ENCODE measurements at places on chromosomes 16 and 17.

- no peak for DNase-seq
Observed at GRCh38 chr17:65756760-65757159, 195.3 kb upstream of the AXIN2 start.

DNA sequence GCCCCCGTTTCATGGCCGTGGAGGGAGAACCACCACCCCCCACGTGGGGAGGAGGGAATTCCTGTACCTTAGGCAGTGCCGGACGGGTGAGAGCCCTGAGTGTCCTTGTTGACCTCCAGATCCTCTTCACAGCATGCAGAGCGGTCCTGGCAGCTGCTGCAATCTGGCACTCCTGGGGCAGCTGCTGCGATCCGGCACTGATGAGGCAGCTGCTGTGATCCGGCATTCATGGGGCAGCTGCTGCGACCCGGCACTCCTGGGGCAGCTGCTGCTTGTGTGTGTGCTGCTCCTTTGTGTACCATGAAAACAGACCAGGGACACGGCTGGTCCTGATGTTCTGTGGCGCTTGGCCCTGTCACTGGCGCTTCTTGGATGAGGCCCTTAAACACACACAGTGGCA is 12.8 kb downstream of the ZNF778 start:
- DNase-seq = no peak

DNA sequence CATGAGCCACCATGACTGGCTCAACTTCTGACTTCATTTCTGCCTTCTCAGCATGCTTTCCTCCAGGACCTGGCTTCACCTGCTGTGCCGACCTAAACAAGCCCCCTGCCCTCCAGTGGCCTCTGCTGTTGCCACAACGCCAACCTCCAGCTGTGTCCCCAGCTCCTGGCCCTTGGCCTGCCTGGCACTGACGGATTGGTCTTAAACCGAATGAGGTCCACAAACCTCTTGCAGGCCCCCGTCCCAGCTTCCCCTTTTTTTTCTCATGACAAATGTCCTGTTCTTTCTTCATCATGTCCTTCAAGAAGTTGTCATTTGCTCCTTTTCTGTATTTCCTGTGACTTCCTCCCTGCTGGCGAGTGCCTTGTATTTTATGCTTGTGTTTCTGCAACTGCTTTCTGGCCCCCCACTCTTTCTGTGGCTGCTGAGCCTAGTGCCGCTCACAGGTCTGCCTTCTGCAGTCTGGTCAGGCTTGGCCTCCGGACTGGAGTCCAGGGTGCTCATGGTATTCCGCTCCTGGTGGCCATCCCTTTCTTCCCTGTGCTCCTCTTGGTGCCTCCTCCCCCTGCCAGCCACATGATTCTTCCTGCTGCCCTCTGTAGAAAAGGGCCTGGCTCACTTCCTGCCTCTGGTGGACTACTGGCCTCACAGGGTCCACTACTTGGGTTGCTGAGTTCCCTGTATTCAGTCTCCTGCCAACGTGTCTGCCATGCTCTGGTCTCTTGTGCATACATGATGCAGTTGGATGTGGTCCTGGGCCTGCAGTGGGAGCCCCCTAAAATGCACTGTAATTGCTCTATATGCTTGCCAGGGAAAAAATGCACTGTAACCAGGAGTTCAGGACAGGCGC is 2.9 kb downstream of the ATP6V0C start:
- DNase-seq = no peak

GRCh38 chr16:88378836-88379693 is 3.7 kb upstream of the ZNF469 start:
- DNase-seq = no peak

GRCh38 chr17:79046197-79046915 is 22.4 kb downstream of the C1QTNF1 start:
- no peak for DNase-seq

- DNase-seq = peak; percentile 99
Observed at GRCh38 chr16:85395207-85395912, 217.8 kb upstream of the GSE1 start.

- DNase-seq = no peak
Observed at GRCh38 chr16:23391381-23392222, 61.4 kb downstream of the COG7 start.

DNA sequence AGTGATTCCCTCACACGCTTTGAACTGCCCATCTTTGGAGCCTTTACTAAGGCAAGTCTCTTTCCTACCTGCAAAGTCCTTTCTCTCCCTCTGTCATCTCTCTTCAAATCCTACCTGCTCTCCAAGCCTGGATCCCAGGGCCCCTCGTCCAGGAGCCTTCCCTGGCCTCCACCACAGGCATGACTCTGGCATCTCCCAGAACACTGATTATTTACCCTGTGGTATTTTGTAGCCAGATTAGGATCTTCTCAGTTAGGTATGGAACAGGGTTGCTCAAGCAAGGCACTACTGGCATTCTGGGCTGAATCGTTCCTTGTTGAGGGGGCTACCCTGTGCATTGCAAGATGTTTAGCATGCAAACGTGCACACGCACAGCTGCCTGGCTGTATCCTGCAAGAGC is 31.9 kb upstream of the POLR3E start:
- no peak for DNase-seq

GRCh38 chr16:667780-668518 is at the start of gene RHOT2:
RHOT2 (plus strand) TSS chr16:668132; CDS start chr16:668200, 68 bp downstream.
- DNase-seq = peak; percentile 90

DNA sequence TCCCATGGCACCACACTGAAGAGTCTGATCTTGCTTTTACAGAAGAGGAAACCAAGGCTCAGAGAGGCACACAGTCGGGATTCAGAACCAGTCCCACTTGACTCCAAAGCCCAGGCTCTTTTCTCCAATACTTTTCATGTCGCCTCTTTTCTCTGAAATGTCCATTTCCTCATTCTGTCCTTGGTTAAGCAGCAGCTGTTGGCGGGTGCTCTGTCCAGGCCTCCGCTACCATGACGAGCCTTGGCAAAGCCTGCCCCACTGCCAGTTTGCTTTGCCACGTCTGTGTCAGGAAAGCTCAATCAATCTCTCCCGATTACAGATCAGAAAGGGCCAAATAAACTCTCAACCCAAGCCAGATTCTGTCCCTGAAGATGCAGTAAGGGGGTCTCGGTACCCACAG is 9.1 kb upstream of the CEP295NL start:
- DNase-seq = no peak

GRCh38 chr17:81489998-81490992 is 22.3 kb downstream of the ACTG1 start:
- no peak for DNase-seq

DNA sequence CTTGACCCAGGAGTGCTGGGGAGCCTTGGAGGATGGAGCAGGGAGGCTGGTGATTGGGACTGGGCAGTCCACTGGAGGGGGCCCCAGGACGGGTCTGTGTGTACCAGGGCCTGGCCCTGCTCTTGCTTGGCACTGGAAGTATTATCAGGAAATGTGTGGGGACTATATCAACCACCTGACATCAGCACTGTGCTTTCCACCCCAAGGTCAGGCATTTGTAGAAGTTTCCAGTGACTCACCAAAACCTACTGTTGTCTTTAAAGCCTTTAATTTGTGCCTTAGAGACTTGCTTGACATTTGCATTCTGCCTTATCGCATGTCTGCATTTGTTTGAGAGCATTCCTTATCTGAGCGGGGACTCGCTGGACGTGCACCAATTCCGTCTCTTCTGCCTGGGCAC is 323.1 kb downstream of the FOXL1 start:
- peak; percentile 50 for DNase-seq

- DNase-seq = no peak
Observed at GRCh38 chr16:73636196-73636595, 588.3 kb upstream of the ZFHX3 start.

DNA sequence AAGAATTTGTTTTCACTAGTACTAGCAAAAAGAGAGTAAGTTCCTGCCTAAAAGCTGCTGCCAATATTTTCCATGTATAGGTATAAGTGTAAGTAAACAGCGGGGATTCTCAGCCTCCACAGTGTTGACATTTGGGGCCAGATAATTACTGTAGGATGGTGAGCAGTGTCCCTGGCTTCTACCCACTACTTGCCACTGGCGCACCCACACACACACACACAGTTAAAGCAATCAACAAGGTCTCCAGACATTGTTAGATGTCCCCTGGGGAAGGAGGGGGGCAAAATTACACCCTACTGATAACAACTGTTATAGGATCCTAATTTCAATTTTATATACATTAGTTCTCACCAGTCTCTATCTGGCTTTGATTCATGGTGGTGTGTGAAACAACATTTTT is 417.0 kb upstream of the PSMD7 start:
- DNase-seq = no peak

- DNase-seq = no peak
Observed at GRCh38 chr17:55144518-55144917, 120.2 kb upstream of the HLF start.

DNA sequence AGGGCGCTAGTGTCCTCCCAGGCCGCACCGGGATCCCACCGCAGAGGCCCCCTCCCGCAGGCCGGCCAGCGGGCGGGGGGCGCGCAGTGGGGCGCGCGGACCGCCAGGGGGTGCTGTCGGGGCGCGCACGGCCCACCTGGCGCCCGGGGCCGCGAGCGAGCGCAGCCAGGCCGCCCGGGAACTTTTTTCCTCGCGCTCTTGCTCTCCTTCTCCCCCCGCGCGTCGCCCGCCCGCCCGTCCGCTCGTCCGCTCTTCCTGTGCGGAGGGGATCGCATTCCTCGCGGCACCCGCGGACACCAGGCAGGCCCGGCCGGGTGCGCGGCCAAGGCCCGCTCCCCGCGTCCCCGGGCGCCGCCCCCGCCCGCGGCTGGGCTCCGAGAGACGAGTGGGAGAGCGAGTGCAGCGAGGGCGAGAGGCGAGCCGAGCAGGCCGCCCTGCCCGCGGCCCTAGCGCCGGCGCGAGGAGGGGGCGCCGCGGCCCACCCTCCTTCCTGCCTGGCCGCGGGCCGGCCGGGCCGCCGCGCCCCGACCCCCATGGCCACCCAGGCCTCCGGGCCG is at the start of gene RAI1:
Gene RAI1 (plus strand): TSS at position 272 of the 557 bp plus-strand sequence. CDS start 111,491 bp downstream, outside the sequence.
- DNase-seq = peak; percentile 86

DNA sequence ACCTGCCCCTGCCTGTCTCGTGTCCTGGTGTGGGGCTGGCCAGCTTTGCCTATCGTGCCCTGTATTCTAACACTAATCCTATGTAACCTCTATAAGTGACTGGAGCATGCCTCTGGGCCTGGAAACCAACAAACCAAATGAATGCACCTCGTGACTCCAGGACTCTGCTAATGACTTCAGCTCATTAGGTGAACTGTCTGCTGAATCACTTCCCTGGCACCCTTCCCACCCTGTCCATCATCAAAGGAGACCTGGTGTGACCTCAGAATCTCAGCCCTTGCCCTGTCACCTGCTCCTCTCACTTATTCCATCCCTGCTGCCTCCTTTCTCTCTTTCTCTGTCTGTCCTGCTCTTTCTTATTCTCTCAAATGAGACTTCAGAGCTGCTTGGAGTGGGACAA is 322.4 kb downstream of the CBLN1 start:
- no peak for DNase-seq

DNA sequence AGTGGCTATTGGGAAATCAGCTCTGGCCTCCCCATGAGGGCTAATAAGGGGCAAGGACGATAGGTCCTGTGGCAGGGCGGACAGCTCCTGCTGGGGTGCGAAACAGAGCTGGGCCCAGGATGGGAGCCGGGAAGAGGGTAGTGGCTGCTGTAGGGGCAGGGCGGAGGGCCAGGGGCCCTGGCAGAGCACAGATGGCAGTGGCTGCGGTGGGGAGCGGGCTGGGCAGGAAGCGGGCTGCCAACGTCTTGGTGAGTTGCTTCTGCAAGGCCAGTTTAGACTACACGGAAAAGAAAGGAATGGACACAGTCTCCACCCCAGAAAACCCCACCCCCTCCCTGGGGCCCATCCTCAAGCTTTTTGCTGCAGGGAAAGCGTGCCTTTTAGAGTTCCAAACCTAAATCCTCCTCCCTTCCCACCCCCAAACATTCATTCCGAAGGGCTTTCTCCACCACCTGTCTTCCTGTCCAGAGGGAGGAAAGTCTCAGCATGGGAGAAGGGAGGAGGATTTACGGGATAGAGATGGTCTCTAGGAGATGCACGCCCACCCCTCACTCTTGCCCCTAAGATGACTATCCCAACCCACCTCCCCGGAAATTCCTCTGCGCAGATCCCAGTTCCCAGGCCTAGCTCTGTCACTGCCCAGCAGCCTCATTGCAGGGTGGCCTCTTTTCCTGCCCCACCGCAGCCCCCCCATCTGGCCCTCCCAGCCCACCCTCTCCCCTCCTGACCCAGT is 7.1 kb downstream of the NKIRAS2 start:
- no peak for DNase-seq

DNA sequence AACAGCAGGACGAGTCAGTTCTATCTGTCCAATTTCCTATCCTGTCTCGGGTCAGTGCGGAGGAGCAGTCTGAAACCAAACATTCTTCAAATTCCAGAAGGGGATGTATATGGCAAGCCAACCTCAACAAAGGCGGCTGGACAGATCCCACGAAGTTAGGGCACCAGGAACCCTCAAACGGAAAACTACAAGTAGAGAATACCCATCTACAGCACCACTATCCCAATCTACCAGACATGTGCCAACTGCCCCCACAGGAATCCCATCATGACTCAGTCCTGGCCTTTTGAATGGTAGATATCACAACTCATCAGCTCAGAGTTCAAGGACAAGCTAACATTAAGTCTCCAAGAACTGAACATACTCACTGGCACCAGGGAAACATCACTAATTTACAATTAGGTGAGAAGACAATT is 2.3 kb downstream of the NAT9 start:
- DNase-seq = peak; percentile 73

DNA sequence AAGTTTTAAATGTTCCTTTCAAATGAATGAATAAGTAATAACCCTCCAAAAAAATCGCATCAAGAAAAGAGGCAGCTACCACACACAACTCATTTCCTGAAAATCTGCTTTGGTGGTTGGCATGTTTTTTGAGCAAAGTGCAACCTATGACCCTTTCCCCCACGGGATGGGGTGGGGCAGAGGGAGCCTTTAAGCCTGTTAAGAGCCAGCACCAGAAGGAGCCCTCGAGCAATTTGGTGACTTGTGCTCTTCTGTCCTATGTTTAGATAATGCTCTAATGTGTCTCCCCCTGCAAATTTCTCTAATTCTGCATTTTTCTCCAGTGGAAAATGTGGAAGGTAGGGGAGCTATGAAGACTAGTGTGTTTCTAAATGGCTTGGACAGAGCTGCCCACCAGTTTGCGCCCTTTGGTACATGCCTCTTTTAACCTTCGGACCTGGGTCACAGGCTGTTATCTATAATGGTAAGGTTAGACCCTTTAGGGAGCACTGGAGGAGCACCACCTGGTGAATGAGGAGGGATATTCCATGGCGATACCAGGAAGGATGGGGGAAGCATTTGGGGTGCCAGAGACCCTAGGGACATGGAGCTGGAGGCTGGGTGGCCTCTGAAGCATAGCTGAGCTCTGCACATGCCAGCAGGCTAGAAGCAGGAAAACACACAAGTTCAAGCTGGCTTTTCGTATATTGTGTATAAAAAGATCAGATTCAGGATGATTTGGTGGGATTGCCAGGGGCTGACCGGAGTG is 1.6 kb downstream of the PYCARD start:
- DNase-seq = no peak
